ENCODE measurements at places on chromosomes 12 and 14.

DNA sequence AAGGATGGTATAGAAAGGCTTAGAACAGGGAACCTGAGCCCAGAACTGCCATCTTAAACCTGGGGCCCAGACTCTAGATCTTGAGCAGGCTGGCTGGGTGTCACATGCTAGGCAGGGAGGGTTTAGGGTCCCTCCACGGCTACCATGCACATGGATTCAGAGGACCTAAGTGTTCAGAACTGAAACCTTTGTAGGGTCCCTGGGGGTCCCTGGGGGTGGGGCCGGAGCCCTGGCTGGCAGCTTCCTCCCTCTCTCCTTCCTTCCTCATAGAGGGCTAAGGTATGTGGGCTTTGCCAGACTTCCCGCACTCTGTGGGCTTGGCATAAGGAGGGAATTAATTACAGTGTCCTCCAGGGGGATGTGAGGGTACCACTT, 4.6 kb upstream of the ZNF385A start:
- DNase-seq: no peak

- no peak for DNase-seq
These were observed 5.6 kb downstream of the ATP5MC2 start for GRCh38 chr12:53670308-53670707.

DNA sequence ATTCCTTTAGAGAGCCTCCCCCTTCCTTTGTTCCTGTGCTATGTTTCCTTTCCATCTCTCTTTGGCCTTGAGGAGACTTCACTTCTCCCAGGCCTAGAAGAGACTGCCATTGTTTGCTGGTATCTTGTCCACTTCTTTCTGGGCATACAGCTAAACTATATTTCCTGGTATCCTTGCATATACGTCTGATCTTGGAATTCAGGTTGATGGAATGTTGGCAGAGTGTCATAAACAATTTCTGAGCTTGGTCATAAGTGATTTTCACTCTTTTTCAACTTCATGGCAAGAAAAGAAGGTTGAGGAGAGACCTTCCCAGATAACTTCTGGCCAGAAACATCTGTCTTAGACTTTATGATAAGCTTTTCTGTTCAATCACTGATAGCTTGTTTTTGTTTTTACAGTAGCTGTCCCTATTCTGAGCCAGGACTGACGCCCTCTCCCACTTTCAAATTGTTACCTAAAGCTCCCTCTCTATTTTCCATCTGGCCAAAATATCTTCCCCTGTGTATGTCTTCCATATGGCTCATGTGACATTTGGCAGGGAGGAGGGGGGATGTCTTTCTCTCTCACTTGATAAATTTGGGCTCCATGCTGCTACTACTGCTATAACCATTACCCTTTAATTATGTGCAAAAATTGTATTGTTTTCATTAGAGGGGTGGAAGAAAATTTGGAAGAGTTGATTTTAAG, 457.0 kb downstream of the ADAMTS20 start:
- DNase-seq: no peak

DNA sequence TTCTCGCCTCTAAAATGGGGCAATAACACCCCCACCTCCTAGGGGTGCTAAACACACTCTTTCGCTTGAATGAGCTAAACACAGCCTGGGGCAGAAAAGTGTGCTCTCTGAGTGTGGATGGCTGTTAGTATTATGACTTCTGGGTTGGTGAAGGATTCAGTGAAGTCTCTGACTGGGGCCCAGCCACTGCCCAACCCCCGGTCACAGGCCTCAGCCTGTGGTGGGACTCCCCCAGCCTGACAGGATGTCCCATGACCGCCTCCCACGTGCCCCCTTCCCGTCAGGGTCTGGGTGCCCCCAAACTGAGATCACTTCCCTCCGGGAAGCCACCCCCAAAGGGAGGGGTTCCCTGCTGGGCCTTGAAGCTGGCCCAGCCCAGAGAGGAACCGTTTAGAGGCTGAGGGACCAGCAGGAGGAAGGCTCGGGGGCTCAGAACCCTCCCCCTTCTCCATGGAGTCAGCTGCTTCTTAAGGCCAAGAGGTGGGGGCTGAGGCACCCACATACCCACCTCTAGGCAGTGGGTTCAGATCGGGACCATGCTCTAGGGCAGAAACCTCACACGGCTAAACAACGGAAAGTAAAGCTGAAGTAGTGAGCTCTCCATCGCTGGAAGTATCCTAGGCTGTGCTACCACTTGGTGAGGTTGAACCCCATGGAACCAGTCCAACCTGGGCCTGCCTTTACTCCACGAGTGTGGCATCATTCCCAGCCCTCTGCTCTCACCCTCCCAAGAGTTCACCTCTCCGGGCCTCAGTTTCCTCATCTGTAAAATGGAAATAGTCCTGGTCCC, 13.8 kb downstream of the DTX1 start:
- no peak for DNase-seq

DNA sequence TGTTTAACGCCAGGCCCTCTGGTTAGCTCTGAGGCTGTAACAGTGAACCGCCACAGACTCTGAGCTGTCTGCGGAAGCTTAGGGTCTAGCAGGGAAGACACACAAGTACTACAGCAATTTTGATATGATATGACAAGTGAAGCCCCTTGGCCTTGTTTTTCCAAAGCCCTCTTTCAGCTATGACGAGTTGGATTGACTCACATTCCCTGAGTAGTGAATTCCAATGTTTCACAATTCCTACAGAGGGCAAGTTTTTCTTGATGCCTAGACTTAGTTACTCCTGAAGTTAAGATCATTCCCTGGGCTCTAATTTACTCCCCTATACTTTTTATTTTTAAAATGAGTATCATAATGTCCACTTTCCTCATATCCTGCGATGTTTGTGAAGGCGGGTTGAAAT, 53.3 kb upstream of the CISTR start:
- no peak for DNase-seq

- DNase-seq: no peak
These were observed 98.4 kb upstream of the FZD10 start for GRCh38 chr12:130063866-130064265.

- no peak for DNase-seq
These were observed 739 bp upstream of the PPP2R5E start for GRCh38 chr14:63543826-63544406.

GRCh38 chr12:132804426-132804861, 24.2 kb downstream of the GOLGA3 start:
- no peak for DNase-seq

DNA sequence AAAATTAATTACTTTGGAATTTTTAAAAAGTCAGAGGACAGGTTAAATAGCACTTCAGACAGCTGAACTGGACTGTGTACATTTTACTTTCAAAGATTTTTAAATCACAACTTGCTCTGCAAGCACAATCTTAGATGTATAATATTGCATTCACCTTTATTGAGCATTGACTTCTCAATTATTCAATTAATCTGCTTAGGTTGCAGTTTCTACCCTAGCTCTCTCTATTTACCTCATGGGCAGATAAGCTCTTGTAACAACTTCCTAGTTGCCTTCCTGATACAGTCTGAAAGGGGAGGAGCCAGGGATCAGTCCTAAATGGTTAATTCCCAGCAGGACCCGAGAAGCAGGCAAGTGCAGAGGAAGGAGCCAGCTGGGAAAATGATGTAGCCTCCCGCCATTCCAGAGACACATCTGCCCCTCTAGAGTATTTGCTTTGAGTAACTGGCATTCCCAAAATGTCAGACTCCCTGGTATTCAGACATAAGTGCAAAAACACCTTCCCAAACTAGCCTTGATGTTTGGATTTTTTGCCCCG, 302.8 kb downstream of the GALC start:
- DNase-seq: no peak

- no peak for DNase-seq
These were observed 37.0 kb upstream of the CFAP54 start for GRCh38 chr12:96452261-96452922.

- DNase-seq: peak; percentile 87
These were observed 741 bp upstream of the CRIP2 start for GRCh38 chr14:105473677-105474482.

DNA sequence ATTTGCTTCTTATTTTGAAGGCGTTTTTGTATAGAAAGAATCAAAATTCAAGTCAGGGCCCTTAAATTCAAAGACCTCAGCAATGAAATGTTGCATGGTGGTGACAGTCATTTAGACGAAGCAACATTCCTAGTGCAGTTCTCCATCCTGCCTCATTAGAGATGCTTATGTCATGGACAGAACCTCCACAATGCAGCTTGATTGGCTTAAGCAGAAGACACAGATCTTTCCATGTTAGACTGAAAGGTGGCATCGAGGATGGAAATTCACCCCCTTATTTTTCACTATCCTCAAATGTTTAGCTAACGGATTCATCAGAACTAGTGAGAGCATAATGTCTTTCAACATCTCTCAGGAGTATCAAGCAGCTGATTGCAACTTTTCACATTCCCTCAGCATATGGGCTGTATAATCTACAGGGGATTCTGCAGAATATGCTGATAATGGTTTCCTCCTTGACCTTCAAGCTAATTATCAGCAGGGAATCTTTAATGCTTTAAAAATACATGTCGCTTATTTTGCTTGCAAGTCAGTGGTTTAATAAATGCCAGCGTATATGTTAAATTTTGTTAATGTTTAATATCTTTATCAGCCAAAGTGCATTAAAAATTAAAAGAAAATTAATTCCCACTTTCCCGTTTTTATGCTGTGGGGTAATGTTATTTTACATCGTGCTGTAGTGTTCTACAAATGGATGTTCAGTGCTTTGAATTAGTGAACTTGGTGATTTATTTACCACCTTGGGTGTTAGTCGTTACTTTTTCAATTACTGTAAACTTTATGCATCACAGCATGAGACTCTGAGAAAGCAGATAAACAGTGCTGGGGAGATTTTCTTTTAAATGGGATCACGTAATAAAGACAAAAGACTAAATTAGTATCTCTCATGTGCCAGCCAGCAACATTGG, 12.8 kb upstream of the NRDE2 start:
- no peak for DNase-seq

GRCh38 chr12:9928607-9929006, 3.6 kb downstream of the CLEC2A start:
- no peak for DNase-seq

DNA sequence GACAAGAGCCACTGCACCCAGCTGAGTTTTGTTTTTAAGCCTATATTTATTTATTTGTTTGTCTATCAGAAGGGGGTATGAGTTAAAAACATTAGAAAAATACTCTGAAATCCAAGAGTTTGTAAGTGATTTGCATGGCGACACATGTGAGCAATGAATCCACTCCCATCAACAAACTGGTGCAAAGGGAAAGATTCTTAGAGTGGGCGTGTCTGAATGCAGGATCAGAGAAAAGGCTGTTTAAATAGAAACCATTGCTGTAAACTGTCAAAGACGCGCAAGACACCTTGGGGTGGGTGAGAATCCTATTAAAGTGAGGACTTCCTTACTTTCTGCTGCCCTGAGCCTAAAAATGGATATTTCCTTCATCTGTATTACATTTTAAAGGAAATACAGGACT, 51.9 kb downstream of the ZFYVE26 start:
- DNase-seq: no peak

GRCh38 chr12:2190085-2190484, 137.3 kb downstream of the CACNA1C start:
- no peak for DNase-seq

GRCh38 chr14:84670796-84671195, 859.1 kb upstream of the FLRT2 start:
- DNase-seq: no peak

GRCh38 chr12:124496584-124496983, 70.8 kb downstream of the NCOR2 start:
- no peak for DNase-seq

DNA sequence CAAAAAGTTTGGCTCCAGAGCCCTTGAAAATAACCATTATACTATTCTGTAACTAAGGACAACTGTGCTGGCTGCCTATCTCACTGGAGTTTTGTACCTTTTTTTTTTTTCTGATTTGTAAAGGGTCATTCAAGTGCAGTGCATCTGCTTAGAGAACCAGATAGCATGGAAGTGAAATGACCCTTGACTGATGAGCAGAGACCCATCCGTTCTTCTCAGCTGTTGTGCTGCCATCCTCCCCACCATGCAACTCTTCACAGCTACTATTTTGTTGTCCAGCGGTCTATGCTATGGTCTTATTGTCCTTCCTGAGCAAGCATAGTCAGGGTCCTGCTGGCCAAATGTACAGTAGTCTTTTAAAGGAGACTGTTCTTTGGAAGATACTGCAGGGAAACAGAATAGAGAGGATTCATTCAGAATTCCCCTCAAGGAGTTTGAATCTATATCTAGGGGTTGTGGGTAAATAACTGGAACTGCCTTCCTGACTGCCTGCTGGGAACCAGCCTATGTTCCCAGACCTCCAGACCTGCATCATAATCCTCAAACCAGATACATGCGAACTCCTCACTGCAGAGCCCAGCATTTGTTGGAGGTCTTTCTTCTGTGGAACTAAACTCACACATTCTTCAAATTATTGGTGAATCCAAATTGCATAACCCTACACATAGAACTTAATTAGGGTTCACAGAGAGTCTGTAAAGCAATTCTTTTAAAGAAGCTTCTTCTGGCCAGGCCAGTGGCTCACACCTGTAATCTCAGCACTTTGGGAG, 41.1 kb downstream of the GPR19 start:
- no peak for DNase-seq

GRCh38 chr14:104366931-104367865, 212.4 kb upstream of the C14orf180 start:
- DNase-seq: no peak

DNA sequence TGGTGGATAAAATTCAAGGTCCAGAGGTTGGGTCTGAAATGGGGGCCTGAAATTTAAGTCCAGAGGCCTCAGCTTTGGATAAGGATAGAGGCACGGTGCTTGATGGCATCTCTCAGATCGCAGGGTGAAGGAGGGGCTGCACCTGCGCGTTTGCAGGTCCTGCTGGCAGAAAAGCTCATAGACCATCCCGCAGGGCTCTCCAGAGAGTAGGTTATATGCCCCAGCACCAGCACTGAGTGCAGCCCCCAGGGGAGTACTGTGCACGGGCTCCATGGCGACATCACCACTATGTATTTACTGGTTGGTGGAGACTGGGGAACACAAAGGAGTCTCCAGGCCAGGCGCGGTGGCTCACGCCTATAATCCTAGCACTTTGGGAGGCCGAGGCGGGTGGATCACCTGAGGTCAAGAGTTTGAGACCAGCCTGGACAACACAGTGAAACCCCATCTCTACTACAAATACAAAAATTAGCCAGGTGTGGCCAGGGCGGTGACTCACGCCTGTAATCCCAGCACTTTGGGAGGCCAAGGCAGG, 4.3 kb upstream of the CD63 start:
- no peak for DNase-seq

DNA sequence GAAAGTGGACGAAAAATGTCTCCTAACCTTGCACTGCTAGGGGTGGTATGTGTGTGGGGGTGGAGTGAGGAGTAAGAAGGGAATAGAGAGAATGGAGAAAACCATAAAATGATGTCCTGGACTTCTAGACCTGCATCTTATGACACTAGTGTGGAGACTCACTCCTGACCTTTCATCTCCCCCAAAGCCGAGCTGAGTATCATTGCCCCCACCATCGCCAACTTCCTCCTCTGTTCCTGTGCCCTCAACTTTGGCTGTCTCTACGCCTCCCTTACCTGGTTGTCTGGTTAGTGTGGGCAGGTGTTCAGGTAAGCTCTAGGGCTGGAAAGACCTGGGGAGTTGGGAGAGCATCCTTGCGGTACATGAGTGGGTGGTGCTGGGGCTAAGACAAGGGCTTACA, 4.5 kb upstream of the KLHL33 start:
- no peak for DNase-seq
